ENCODE measurements at places on chromosomes 2 and 18.

DNA sequence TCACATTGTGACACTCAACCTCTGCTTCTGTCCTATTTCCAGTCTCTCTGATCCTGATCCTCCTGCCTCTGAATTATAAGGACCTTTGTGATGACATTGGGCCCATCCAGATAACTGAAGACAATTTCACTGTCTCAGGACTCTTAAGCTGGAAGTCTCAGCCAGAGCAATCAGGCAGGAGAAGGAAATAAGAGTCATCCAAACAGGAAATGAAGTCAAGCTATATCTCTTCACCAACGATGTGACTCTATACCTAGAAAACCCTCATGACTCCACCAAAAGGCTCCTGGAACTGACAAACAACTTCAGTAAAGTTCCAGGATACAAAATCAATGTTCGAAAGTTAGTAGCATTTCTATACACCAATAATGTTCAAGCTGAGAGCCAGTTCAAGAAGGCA, 29.3 kb upstream of the TWIST2 start:
- DNase-seq: no peak

- DNase-seq: no peak
Measured at GRCh38 chr2:52340171-52340570, 1308.2 kb upstream of the NRXN1 start.

DNA sequence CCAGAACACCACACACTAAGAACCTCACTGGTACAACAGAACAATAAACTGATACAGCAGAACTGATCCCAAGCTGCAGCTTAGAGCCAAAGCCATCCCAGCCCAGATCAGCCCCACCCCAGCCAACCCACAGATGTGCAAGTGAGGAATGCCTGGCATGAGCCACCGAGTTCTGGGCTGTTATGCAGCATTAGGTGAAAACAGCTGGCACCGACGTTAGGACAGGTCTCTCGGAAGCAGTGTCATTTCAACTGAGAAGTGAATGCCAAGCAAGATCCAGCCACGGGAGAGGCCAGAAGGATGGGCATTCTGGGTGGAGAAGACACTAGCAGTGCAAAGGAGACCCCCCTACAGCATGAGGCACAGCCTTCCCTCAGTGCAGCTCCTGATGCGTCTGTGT, 38.9 kb downstream of the ADCY3 start:
- DNase-seq: no peak

DNA sequence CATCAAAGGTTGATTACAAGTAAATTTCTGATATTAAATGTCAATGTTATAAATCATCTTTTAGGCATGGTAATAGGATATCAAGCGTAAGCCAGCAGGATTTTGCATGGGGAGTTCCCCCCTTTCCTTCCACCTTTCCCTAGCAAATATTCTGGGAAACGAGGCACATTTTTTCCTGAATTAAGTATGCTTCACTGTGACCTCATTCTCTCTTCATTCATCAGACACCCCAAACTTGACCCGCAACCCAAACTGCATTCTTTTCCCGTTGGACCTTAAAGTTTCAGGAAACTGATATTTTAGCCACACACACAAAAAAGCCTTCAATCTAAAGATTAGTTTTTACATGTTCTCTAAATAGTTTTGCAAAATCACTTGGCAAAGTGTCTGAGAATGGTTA, 214.5 kb upstream of the CTAGE1 start:
- DNase-seq: no peak

- no peak for DNase-seq
Measured at GRCh38 chr2:197191940-197192322, 118.6 kb downstream of the ANKRD44 start.

All from kidney glomerular epithelial cell (primary cell).